ENCODE measurements at places on chromosomes 3 and 15. TPM values are rescaled to one million over a fixed set of nuclear protein-coding genes. Genes with fewer than 3 reads are reported as not detected.

Gene CMTM7
- total RNA-seq: 4.8 TPM

Gene IQCH
- total RNA-seq: 2.2 TPM

Gene NTRK3
- total RNA-seq: 2.1 TPM

- no peak for DNase-seq
These were observed 355.1 kb downstream of the CLSTN2 start for GRCh38 chr3:140290105-140290504.

- no peak for DNase-seq
These were observed 27.8 kb downstream of the ARHGEF3 start for GRCh38 chr3:56773986-56774385.

GRCh38 chr3:28376424-28376823 is 27.8 kb upstream of the AZI2 start:
- DNase-seq: peak; percentile 2
